Dorsolateral prefrontal cortex (tissue), 122 donors: ENCODE measurements at places on chromosomes 7 and 10. TPM values are rescaled to one million over a fixed set of nuclear protein-coding genes. Genes with fewer than 3 reads are reported as not detected.

FAM25G gene
- not detected for total RNA-seq

AGR3 gene
- total RNA-seq, result not detected

SSBP1 gene
- 84.9 TPM for total RNA-seq

ADD3 gene
- total RNA-seq, result 207 TPM

MOGAT3 gene
- total RNA-seq, result not detected

NXPH1 gene
- total RNA-seq, result 19.9 TPM

UPK3BL2 gene
- total RNA-seq, result 22.4 TPM

PDGFA gene
- total RNA-seq, result 49.0 TPM

PAPSS2 gene
- 7.6 TPM for total RNA-seq

WEE2 gene
- total RNA-seq, result not detected
